ENCODE measurements at places on chromosomes 7 and 10. TPM values are rescaled to one million over a fixed set of nuclear protein-coding genes. Genes with fewer than 3 reads are reported as not detected.

Gene TUBAL3
- total RNA-seq: 0.49 TPM

Gene EGFR
- 87.3 TPM for total RNA-seq

Gene PON3
- total RNA-seq: 14.0 TPM

Gene SOSTDC1
- total RNA-seq: 0.12 TPM

Gene PPP1R9A
- 30.5 TPM for total RNA-seq

Gene BMPER
- 5.0 TPM for total RNA-seq

Gene RBP3
- not detected for total RNA-seq

Gene EDRF1
- 15.4 TPM for total RNA-seq

Gene ZNF485
- 3.3 TPM for total RNA-seq

Gene FEZF1
- total RNA-seq: 0.09 TPM

Gene GSAP
- 23.9 TPM for total RNA-seq

Gene OR9A4
- total RNA-seq: not detected

Gene MRPS33
- total RNA-seq: 45.0 TPM

Gene CYP2W1
- 0.46 TPM for total RNA-seq

Gene PRPS1L1
- not detected for total RNA-seq

Gene NRG3
- total RNA-seq: 14.6 TPM

Gene ARMS2
- not detected for total RNA-seq

Measured in mucosa of gallbladder (tissue), 1 donor.